Thoracic aorta (tissue), 2 donors: ENCODE measurements at places on chromosomes 12 and 14. TPM values are rescaled to one million over a fixed set of nuclear protein-coding genes. Genes with fewer than 3 reads are reported as not detected.
A peak's percentile ranks its signal among the peaks of the same experiment; 100 is the strongest.

- DNase-seq: no peak
Measured at GRCh38 chr14:104651876-104652260, 37.5 kb upstream of the INF2 start.

- no peak for DNase-seq
Measured at GRCh38 chr14:54377501-54377900, 19.3 kb upstream of the CDKN3 start.

DNA sequence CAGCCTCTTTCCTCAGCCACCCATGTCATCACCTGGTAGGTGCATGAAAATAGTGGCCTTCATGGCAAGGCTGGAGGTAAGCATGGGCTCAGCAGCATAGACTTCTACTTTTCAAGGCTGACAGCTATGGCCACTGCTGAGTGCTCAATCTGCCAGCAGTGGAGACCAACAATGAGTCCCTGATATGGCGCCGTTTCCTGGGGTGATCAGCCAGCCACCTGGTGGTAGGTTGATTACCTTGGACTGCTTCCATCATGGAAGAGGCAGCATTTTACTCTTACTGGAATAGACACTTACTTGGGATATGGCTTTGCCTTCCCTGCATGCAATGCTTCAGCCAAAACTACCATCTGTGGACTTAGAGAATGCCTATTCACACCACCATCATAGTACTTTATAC, 39.5 kb upstream of the USP44 start:
- DNase-seq: no peak

DNA sequence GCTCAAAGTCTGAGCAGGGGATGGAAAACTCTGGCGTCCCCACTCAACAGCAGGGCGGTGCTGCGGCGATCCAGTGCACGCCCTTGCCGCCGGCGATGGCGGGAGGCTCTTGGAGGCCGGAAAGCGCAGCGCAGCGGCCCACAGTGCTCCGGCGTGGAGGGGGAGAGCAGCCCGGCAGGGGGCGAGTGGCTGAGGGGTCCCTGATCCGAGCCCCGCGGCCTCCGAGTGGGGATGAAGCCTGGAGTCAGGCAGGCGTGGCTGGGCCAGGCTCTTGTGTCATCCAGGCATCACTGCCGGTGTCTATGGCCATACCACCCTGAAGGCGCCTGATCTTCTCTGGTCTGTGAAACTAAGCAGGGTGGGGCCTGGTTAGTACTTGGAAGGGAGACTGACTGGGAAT, 183.1 kb downstream of the ALG10 start:
- no peak for DNase-seq

- no peak for DNase-seq
Measured at GRCh38 chr12:18439541-18439940, 178.2 kb downstream of the PIK3C2G start.

- no peak for DNase-seq
Measured at GRCh38 chr14:81681541-81681940, 147.9 kb upstream of the SEL1L start.

The TMEM119 gene
- 4.1 TPM for total RNA-seq

DNA sequence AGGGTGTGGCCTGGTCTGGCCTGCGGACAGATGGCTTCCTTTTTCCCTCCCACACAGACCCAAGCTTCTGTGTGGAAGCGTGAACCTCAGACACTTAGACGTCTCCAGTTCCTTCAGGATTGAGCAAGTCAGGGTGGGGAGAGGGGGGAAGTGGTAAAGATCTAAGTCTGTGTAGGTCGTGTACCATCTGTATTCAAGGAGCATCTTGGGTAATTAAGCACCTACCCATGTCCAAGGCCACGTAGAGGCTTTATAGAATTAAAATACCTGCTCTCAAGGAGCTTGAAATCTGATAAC, 1.7 kb downstream of the AVIL start:
- DNase-seq: no peak

DNA sequence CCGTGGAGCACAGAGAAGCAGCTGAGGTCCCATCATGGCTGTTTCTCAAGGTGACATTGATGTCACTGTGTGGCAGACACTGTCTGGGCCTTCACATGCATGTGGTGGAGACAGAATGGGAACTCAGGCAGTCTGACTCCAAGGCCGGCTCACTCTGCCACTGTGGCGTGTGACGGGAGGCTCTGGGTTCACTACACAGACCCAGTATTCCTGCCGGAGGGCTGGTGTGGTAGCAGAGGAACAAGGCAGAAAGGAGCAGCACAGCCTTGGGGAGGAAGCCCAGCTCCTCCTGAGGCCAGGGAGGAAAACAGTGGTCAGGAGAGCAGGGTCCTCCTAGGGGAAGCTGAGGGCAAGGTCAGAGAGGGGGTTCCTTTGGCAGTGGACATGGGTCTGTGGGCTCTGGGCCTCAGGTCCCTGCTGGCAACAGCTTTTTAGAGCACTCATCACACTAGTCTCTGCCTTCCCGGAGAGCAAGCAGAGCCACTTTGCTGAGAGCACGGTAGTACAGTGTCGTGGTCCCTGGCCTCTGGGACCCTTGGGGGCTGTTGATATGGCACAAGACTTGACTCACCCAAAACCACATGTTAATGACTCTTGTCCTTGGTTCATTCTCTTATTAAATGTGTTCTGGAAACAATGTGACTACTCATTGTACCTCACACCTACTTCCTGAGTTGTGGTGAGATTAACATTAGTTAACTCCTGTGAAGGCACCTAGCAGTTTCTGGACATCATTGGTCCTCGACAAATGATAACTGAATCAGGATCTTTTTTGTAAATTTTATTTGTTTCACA, 21.3 kb downstream of the DCAF4 start:
- no peak for DNase-seq

GRCh38 chr12:106648736-106649135, 65.9 kb downstream of the RFX4 start:
- no peak for DNase-seq

- DNase-seq: no peak
Measured at GRCh38 chr12:108839890-108840230, 17.5 kb downstream of the SSH1 start.

DNA sequence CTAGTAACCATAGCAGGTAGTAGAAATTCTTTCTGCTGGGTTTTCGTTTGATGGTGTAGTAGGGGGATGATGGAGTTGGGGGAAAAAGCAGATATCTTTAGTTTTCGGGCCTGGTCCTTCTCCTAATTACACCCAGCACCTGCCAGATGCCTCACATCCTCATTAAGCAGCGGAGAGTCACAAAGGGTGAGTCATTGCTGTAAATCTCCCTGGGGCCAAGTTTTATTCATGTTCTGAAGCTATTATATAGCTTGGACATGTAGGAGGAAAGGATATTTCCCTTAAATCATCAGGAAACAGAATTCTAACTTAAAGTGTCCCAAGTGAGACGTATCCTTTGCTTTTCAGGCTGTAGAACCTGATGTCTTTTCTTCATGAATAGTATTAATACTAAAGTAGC, 4.9 kb upstream of the NECAP1 start:
- DNase-seq: no peak

DNA sequence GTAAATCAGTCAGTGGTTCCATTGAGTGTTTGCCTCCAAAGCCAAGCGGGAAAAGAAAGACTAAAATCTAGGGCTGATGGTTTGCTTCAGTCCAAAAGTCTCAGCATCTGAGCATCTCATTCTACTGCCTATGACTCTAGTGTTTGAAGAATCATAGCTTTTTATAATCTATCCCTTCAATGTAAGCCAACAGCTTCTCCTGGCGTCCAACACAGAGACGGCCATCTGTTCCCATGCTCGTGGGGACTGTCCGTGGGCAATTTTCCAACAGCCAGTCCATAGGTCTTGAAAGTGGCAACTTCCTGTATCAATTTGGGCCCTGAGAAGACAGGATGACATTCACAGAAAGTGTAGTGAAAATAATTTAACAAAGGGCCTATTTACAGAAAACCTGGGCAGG, 544.4 kb upstream of the TMEM132C start:
- no peak for DNase-seq

- no peak for DNase-seq
Measured at GRCh38 chr12:49253033-49253623, 11.8 kb upstream of the TUBA1C start.

The PIWIL1 gene
- total RNA-seq: not detected

DNA sequence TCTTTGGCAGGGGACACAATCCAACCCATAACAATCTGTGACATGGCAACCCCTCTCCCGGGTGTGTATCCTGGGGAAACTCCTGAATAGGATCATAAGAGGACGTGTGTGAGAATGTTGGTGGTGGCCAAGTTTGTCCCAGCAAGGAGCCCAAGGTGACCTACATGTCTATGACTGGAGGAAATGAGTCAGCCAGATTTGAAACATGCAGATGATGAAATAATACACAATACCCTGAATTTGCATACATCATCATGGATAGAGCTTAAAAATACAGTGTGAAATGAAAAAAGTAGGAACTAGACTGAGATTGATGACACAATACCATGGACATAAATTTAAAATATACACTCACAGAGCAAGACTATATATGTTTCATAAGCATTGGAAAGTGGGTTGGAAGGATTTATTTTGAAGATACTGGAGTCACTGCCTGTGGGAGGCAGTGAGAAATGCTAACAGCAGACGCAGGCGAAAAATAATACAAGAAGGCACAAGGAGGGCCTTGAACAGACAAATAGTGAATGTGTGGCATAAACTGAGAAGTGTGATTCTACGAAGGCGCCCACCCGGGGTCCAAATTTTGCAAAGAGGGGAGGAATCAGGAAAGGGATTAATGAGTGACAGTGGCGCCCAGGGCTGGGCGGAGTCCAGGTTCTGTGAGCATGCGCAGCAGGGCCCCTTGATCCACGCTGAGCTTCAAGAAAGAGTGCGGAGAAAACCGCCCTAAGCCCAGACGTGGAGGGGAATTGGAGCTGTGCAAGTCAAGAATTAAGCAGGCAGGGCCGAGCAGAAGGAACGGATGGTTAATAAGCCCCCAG, 7.0 kb upstream of the MAP1LC3B2 start:
- DNase-seq: no peak

GRCh38 chr12:41509271-41510055, 321.3 kb downstream of the PDZRN4 start:
- no peak for DNase-seq

DNA sequence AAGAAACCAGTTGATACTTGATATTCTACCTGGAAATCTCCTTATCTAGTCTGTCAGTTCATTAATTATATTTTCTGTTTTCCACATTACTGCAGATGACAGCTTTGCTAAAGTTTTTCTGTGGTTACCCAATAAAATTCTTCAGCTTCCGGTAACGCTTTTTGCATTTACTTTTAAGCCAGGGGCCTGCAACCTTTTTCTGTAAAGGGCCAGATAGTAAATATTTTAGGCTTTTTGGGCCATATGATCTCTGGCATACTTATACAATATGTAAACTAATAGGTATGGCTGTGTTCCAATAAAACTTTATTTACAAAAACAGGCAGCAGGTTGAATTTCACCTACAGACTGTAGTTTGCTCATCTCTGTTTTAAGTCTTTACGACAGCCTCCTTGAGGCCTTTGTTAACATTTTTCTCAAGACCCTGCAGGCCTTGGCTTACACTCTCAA, 48.3 kb downstream of the SPATS2 start:
- DNase-seq: no peak

DNA sequence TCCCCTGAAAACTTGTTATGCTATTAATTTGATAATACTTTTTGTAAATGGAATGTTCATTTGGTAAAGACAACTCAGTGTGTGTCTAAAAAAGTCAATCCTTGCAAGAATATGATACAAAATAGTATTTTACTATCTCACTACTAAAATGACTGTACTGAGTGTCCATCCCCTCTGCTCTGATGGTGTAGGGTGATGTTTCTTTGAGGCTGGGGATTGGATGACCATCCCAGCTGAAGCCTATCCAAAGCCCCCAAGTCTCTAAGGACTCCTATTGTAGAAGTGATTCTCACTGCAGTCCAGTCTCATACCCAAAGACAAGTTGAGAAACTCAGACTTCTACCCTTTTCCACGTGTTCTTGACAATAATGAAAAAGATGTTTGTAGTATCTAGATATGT, 1128.4 kb downstream of the BCL11B start:
- DNase-seq: no peak

DNA sequence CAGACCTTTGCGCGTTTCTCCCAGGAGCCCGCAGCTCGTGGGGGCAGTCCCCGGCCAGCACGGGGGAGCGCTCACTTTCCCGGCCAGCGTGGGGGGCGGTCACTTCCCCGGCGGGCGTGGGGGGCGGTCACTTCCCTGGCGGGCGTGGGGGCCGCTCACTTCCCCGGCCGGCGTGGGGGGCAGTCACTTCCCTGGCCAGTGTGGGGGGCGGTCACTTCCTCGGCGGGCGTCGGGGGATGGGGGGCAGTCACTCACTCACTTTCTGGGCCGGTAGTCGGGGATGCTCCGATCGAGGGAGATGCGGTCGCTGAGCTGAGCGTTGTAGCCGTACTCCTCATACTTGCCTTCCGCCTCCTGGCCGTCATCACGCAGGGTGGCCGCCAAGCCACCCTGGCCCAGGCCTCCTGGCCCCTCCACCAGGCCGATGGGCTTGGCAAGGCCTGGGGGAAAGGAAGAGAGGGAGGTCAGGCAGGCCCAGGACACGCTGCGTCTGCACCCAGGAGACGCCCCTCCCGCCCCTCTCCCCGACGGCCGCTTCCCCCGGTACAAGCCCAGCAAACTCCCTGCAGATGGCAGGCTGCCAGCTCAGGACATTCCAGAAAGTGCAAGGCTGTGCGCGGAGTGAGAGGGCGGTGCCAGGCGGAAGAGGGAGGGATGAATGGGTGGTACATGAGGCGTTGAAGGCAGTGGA, 43.3 kb downstream of the GALNT9 start:
- peak; percentile 33 for DNase-seq

The KRT77 gene
- total RNA-seq: 0.41 TPM

GRCh38 chr12:8089716-8090115, 7.6 kb downstream of the NECAP1 start:
- DNase-seq: no peak

DNA sequence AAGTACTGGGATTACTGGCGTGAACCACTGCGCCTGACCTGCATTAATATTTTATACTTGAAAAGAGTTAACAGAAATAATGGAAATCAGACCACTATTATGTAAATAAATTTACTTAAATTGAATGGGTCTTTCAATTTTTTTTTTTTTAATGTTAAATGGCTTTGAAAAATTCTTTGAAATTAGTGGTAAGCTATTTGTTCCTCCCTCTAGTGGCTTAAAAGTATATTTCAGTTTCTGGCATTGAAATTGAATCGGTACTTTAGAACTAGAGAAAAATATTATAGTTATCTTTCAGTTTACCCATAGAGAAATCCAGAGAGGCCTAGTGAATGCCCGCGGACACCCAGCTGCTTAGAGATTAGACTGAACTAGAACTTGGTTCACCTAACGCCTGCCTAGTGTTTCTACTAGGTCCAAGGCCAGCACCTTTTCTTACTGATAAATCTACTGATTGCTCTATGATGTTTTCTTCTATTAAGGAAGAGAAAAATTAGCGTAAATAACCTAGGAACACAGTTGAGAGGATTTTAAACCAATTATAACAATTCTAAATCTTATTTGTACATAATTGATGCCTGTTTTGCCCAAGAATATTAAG, 106.5 kb downstream of the EML1 start:
- no peak for DNase-seq

DNA sequence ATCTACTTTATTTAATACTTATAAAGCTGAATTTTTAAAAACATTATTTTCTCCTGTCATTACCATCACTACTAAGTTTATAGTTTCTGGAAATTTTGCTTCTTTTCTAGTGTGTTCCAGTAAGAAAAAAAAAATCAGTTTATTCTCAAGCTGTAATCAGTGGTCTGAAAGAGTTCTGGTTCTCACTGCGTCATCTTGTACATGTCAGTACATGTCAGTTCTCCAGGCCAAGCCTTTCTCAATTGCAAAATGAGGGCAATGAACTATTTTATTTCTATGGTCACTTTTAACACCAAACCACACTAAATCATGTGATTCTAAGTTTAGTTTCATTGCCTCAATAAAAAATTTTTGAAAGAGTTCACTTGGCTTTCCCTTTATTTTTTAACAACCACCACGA, 468.9 kb upstream of the LRFN5 start:
- no peak for DNase-seq

The KRT74 gene
- not detected for total RNA-seq

GRCh38 chr14:100321473-100322137, 1.5 kb upstream of the SLC25A47 start:
- no peak for DNase-seq
